ENCODE measurements at places on chromosomes 2 and 18.

DNA sequence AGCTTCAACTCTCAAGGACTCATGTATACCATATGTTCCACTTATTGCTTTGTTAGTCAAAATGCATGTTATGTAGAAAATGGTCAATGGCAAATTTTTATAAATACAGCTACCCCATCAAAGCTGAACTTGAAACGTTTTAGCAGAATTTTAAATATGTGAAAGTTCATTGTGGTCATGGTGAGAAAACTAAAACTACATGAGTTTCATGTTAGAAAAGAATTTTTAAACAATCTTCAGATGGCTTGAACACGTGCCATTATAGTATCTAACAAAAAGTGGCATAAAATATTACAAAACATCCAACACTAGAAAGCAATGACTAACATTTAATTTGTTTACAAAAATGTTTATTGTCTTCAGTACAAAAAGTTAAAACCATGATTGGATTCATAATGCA is 246.0 kb upstream of the KCNJ3 start:
- no peak for DNase-seq

GRCh38 chr2:37837628-37838328 is 87.3 kb upstream of the RMDN2 start:
- no peak for DNase-seq

DNA sequence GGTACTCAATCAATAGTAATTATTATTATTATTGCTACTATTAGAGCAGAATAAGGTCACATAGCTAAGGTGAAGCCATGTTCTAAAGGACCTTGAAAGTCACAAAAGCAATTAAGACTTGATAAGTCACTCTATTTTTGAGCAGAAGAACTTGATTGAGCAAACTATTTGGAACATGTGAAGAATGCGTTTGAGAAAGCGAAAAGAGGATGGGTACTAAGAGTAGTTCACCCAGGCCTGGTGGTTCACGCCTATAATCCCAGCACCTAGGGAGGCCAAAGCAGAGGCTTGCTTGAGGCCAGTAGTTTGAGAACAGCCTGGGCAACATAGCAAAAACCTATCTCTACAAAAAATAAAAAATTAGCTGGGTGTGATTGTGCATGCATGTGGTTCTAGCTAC is 7.2 kb upstream of the RTN4 start:
- DNase-seq = no peak

DNA sequence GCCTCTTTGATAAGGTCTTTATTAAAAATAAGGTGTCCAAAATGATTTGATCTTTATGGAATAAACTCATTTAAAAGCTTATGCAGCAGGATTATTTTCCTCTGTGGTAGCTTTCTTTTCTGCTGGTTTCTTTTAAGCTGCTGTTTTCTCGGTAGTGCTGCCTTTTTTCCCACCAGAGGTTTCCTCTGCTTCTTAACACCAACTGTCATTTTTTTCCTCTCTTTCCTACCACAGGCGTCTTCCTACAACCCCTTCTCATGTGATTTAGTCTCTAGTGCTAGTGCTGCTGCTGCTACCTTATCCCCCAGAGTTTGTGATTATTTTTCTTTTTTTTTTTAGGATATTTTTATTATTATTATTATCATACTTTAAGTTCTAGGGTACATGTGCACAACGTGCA is 102.1 kb upstream of the PGAP1 start:
- DNase-seq = no peak

GRCh38 chr2:46771309-46771708 is 144.3 kb downstream of the MCFD2 start:
- no peak for DNase-seq

GRCh38 chr2:73008766-73009135 is 62.8 kb downstream of the SFXN5 start:
- no peak for DNase-seq

DNA sequence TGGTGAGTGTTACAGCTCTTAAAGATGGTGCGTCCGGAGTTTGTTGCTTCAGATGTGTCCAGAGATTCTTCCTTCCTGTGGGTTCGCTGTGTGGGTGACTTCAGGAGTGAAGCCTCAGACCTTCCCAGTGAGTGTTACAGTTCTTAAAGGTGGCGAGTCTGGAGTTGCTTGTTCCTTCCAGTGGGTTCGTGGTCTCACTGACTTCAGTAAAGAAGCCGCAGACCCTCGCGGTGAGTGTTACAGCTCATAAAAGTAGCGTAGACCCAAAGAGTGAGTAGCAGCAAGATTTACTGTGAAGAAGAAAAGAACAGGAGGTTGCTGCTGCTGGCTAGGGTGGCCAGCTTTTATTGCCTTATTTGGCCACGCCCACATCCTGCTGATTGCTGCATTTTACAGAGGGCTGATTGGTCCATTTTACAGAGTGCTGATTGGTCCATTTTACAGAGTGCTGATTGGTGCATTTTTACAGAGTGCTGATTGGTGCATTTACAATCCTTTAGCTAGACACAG is 34.0 kb upstream of the SPTBN1 start:
- peak; percentile 7 for DNase-seq

DNA sequence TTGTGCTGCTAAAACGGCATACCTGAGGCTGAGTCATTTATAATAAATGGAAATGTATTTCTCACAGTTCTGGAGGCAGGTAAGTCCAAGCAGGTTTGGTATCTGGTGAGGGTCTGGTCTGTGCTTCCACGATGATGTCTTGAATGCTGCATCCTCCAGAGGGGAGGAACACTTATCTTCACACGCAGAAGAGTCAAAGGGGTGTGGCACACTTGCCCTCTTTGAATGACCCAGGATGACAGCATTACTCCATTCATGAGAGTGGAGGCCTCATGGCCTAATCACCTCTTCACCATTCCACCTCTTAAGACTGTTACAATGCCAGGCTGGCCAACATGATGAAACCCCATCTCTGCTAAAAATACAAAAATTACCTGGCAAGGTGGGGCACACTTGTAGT is 61.0 kb downstream of the NCAPH start:
- DNase-seq = no peak

GRCh38 chr2:79793006-79793405 is 280.2 kb downstream of the CTNNA2 start:
- no peak for DNase-seq

- DNase-seq = no peak
Measured at GRCh38 chr18:29056800-29057199, 879.9 kb upstream of the CDH2 start.

DNA sequence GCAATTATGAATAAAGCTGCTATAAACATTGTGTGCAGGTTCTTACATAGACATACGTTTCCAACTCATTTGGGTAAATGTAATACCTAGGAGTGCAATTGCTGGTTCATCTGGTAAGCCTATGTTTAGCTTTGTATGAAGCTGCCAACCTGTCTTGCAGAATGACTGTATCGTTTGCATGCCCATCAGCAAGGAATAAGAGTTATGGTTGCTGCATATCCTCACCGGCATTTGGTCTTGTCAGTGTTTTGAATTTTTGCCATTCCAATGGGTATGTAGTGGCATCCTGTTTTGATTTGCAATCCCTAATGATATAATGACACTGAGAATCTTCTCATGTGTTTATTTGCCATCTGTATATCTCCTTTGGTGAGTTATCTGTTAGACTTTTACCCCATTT is 20.7 kb downstream of the CCDC150 start:
- DNase-seq = no peak

- DNase-seq = no peak
Measured at GRCh38 chr18:33594799-33595198, 16.8 kb downstream of the ASXL3 start.

GRCh38 chr2:97870396-97870843 is 125.3 kb downstream of the TMEM131 start:
- DNase-seq = no peak

GRCh38 chr2:137870682-137871081 is 93.6 kb upstream of the HNMT start:
- DNase-seq = no peak

GRCh38 chr2:48530033-48530811 is at the start of gene STON1:
STON1 (plus strand) TSS chr2:48530154; CDS start chr2:48580634, 50,480 bp downstream.
- peak; percentile 4 for DNase-seq

DNA sequence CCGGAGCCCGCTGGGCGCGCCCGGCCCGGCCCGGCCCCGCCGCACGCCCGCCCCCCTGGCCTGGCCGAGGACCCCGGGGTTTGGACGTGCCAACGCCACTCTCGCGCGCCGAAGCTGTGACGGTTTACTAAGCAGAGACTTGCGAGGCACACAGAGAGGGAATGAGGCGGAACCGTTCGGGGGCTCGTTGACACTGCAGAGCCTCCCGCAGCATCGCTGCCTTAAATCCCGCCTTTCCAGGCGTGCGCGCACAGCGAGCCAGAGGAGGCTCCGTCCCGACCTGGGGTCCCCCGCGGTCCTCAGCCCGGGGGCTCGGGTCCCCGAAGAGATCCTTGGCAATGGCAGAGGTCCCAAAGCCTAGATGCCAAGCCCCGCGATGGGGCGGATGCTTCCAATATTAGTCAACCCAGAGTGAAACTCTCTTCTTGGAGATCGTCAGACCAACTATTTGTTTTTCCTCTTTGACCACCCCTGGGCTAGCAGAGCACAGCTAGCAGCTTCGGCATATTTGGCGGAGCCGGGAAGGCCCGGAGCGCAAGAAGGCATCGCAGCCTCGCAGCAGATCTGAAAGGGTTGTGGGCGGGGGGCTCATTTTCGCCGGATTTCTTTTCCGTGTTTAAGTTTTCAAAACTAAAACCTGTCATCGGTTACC is at the start of gene ZNF385B:
Gene ZNF385B (minus strand): TSS at position 197 of the 652 bp plus-strand sequence.
- DNase-seq = no peak

GRCh38 chr2:45180779-45181178 is 171.5 kb upstream of the SIX2 start:
- DNase-seq = no peak

GRCh38 chr2:141417246-141417797 is 713.5 kb downstream of the LRP1B start:
- DNase-seq = no peak

DNA sequence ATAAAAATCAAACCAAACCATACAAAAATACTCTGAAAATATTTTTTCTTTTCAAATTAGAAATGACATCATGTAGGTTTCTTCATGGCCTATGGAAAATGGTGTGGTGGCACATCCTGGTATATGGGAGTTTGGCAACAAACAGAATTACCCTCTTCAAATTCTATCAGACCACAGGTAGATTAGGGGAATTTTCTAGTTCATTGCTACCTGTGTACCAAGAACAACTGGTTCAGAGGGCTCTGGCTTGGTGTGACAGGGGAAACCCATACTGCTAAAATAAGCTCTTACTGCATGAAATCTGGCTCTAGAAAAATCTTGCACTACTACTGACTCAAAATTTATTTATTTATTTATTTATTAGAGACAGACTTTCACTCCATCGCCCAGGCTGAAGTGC is 63.4 kb upstream of the PELI1 start:
- DNase-seq = no peak

- no peak for DNase-seq
Measured at GRCh38 chr2:129469389-129469788, 510.1 kb upstream of the RAB6C start.

DNA sequence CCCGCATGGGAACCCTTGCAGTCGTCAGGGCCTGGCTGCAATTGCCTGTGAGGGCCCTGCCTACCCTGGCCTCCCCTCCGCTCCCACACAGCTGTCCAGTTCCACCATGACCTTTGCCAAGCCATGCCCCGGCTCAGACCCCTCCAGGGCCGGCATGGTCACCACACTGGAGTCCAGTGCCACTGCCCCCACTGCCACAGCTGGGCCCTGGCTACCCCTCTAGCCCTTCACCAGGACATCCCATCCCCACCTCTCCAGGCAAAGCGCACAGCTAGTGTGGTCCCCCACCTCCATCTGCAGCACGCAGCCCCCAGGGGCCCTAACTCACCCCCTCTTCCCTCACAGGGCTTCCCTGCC is 70.3 kb upstream of the SMAD7 start:
- no peak for DNase-seq

- no peak for DNase-seq
Measured at GRCh38 chr18:61448316-61448715, 115.1 kb downstream of the CDH20 start.

DNA sequence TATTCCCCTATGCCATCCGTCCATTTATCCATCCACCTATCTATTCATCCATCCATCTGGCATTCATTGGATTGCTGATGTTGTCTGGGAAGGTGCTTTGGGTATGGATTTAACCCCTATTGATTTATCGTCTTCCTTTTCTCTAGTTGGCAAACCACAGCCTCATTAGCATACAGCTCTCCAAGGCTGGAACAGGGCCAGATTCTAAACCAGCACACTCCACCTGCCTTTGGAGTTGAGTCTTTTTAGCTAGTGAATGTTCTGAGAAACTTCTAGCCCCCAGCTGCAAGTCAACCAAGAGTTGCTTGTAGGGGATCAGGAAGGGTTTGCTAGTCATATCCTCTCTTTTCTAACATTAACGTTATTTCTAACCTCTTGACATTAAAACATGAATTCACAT is 90.7 kb downstream of the NRP2 start:
- DNase-seq = no peak

- DNase-seq = no peak
Measured at GRCh38 chr18:62807396-62807795, 92.1 kb downstream of the PHLPP1 start.

- DNase-seq = no peak
Measured at GRCh38 chr2:123826729-123827271, 198.3 kb upstream of the CNTNAP5 start.

- no peak for DNase-seq
Measured at GRCh38 chr2:42522035-42522434, 28.3 kb upstream of the KCNG3 start.

DNA sequence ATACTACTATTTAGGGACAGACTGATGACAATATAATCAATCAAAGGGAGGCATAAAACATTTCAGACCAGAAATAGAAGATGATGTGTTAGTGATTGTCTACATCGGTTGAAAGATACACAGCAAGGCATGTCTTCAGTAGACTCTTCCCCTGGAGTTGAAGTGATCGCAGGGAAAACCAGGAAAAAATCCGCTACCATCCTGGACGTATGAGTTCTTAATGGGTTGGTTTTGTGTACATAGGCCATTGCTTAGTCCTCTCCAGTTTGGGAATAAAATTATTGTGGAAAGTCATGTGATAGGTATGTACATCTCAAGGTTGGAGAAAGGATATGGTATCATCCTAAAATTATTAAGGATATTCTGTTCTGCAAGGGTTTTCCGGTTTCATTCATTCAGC is 4.3 kb downstream of the APCDD1 start:
- no peak for DNase-seq

- DNase-seq = no peak
Measured at GRCh38 chr18:58998401-58999203, 133.9 kb downstream of the ZNF532 start.

DNA sequence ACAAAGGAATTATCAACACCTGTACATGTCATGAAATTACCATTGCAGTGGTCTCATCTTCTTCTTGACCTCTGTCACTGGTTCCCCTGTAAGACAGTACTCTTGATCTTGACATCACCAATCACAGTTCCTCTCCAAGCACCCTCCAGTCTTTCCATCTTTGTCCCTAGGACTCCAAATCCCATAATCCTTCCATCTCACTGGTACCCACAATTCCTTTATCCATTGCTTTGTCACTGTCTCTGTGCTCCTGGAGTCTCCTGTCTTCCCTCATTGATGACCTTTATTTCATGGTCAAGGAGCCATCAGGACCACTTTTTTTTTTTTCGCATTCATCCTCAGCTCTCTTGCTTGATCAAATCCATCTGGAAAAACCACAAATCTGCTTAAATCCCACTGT is 56.7 kb downstream of the COL4A3 start:
- no peak for DNase-seq

All from stimulated activated naive CD4-positive, alpha-beta T cell (primary cell).